ENCODE measurements at places on chromosomes 16 and 17.

DNA sequence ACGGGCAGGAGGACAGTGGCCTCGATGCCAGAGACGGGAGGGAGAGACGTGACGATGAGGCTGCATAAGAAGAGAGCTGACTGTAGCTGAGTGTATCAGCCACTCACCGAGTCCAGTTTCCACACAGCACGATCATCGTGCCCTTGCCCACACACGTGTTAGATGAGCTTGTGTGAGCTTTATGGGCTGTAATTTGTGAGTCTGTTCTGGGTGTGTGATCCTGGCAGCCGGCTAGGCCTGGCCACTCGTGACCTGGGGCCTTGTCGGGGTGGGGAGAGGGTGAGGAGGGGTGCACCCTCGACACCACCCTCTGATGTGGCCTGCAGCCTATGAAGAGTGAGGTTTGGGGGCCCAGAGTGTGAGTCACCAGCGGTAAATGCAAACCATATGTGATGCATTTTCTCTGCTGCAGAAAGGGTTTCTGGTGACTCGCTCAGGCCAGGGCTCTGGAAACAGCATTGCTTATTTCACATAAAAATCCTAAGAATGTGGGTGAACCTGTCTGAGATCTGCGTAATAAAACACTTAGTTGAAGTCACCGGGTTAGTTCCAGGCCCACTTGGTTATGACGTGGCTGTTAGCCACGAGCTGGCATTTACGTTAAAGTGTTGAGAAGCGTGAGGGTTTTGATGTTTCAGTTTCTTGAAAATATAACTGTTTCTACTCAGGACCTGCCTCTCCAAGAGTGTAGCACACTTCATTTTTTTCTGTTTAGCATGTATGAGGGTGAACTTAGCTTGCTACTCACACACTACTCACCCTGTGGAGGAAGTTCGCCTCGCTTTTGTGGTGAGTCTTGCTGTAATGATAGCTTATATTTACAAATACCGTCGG is 4.2 kb downstream of the METRNL start:
- DNase-seq = no peak

DNA sequence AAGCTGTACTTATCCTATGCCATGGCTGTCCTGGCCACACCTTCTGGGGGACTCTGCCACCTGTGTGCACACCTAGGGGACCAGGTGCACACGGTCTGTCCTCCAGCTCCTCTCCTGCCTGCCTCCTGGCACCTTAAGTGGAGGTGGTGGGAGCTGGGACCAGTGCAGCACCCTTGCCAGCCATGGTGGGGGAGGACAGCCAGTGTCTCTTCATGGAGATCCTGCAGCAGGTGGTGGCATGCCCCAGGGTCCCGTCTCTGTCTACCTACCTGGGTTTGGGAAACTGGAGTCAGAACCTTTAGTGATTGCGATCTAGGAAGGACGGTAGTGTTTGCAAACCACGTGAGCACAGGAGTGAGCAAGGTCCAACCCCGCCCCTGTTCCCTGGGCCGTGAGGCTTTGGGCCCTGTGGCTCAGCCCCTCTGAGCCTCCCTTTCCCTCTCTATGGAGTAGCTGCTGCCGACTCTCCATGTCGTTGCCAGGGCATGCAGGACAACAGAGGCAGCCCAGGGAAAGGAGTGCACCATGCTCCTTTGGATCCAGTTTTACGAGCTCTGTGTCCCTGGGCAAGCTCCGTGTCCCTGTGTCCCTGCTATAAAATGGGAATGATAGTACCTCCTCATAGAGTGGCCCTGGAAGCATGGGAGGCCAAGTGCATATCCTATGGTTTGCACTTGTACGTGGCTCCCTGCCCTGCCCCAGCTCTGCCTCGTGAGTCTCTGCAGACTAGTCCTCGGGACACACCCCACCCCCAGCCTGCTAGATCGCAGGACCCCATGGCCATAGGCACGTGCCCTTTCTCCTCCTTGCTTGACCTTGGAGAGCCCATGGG is 7.1 kb downstream of the ADGRG1 start:
- no peak for DNase-seq

DNA sequence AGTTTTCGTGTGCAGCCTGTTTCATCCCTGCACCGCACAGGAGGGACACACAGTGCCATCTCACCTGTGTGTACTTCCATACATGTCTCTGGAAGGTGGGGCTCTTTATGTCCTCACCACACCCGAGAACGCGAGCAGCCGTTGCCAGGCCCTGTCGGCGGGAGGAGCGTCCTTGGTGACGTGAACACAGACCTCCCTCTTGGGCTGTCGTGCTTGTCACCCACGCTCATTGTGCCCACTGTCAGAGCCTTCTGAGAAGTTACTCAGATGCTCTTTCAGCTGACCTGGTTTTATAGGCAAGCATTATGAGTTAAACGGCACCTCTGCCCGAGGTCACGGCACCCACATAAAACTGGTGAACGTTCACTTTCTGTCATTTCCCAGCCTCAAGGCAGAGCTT is 40.2 kb downstream of the ZNF750 start:
- no peak for DNase-seq

DNA sequence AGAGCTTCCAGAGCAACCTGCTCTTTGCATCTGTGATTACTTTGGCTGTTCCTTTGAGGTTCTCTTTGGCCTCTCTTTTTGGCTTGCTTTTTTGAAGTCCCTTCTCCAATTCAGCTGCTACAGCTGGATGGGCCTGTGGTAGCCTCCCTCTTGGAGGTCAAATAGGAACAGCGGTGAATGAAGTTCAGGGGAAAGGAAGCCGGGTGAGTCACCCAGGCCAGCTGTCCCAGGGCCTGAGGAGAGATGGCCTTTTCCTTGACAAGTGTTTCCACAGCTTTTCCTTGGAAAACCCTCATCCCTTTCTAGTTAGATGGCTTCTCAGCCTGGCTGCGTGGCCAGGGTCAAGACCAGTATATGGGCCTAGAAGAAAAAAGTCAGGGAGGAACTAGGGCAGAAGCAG is 103.1 kb downstream of the STX8 start:
- no peak for DNase-seq

GRCh38 chr16:17027488-17028129 is 443.2 kb downstream of the XYLT1 start:
- DNase-seq = no peak

DNA sequence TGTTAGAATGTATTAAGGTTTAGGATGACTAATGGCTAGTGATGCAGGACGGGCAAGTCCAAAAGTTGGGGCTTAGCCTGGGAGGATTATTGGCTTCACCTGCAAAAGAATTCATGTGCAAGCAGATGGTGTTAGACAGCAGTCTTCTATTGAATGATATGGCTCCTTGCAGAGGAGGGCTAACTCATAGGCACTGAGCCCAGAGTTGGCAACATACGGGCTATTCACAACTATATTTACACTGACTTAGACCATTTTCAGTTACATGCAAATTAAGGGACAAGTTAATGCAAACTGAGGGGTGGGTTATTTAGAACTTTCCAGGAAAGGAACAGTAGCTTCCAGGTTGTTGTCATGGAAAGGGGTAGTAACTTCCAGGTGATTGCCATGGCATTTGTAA is 1017.1 kb upstream of the EEF2KMT start:
- DNase-seq = no peak

- DNase-seq = no peak
Measured at GRCh38 chr17:82127704-82128103, 29.7 kb upstream of the FASN start.

GRCh38 chr17:70238646-70239045 is 69.3 kb downstream of the KCNJ2 start:
- no peak for DNase-seq

DNA sequence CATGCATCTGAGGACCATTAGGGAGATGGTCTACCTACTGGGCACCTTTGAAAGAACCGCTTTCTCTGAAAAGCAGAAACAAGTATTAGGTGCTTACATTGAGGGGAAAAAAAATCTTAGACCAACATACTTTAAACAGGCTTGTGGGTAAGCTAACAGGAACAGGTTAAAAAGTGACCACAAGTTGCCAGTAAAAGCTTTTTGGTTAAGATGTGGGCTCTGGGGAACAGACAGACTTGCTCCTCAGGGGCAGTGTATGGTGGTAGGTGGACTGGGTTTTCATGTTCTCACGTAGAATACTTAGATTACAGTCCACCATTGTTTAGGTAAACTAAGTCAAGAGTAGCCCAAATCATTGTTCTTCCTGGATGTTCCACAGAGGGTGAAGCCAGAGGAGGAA is 41.2 kb downstream of the REXO5 start:
- no peak for DNase-seq

DNA sequence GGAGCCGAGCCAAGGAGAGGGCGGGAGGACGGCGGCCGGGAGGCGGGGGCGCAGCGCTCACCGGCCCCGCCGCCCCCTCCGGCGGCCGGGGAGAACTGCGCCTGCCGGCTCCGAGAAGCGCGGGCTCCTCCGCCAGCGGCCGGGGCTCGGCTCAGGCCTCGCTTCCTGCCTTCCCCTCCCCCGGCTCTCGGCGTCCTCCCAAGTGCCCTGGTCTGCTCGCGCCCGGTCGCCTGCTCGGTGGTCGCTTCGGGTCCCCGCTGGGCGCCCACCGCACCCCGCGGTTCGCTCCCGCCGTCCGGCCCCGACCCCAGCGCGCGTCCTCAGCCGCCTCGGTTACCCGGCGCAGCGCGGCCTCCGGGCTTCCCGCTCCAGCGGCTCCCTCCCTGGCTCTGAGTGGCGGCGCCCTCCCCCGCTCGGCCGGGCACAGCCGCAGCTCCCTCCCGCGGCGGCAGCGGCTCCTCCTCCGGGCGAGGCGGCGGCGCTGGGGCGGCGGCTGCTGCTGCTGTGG is 313 bp downstream of the UBTF start:
- DNase-seq = no peak

GRCh38 chr17:3887804-3888203 is 5.0 kb downstream of the CAMKK1 start:
- no peak for DNase-seq

DNA sequence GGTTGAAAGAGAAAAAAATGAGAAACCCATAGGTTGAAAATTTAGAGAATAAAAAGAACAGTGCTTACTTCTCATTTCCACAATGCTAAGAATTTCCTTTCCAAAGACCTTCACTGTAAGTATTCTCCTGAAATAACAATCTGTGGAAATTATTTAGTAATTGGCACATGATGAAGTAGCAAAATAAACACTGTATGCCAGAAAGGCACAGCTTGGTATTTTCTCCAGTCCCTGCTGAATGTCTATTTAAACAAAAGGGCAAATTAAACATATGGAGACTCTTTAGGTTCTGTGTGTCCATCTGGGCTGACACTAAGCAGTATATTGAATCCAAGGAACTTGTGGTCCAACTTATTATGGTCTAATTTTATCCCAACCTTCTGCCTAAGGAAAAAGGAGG is 46.1 kb downstream of the CHCT1 start:
- no peak for DNase-seq

- peak; percentile 73 for DNase-seq
Measured at GRCh38 chr17:1705004-1705403, 5.2 kb downstream of the TLCD2 start.

DNA sequence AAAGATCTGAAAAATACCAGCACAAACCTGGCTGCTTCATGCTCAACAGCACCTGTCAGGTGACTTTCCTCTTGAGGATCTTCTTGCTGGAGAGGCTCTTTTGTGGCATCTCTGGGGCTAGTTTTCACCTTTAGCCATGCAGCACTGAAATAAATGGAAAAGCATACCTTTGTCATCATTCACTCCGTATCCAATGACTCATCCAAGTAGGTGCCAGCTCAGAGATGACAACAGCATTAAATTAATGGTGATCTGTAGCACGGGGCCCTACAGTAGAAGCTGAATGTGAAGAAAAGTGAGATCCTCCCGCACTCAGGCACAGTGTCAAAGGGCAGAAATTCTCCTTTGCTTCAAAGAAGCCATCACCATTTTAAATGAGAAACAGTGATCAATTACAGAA is 32.2 kb downstream of the KIAA0753 start:
- no peak for DNase-seq

GRCh38 chr16:27822996-27823395 is 240.5 kb downstream of the GSG1L start:
- peak; percentile 46 for DNase-seq

- no peak for DNase-seq
Measured at GRCh38 chr17:8103549-8103948, 14.8 kb downstream of the ALOXE3 start.

DNA sequence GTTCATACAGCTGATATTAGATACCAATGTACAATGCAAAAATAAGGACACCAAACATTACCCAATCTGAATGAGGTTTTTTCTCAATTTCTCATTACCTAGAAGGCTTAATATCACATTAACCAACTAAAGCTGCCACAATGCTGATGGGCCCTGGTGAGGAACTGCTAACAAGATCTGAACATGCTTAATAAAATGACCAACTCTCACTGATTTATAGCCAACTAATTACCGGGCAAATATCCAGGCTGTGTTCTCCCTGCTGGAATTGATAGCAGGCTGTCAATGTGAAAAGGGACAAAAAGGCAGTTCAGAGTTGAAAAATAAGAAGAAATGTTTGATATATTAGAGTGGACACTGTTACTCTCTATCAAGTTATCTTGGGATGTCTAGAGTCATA is 124.6 kb downstream of the TOX3 start:
- no peak for DNase-seq

- no peak for DNase-seq
Measured at GRCh38 chr17:46106966-46107644, 86.1 kb downstream of the KANSL1 start.

GRCh38 chr17:79002796-79003593 is 6.6 kb downstream of the CANT1 start:
- no peak for DNase-seq

DNA sequence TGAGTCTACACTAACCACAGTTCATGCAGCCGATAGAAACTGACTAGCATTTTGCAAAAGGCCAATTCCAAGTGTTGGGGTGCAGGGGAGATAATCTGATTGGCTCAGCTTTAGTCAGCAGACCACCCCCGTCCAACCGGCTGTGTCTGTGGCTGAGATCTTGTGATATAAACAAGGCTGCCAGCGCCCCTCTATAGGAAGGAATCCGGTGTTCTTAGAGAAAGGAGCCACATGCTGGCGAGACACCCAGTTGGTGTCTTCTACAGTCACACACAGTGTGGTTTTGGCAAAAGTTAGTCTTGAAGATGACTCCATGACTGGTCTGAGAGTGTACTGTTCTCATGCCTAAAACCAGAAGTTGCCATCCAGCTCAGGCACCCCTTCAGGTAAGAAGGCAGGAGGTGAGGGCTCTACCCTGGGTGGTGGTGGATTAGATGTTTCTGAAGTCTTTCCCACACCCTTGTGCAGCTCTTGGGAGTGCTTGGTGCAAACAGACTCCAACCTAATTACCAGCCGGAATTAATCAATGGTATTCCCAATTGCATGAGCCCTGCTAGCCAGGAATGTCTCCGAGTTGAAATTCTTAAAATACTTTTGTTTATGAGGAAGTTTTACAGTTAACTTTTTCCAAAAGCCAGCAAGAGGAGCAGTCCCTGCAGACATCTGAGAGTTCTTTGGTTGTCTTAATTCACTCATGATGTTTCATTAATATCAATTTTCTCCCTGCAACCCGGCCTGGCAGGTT is 172.3 kb upstream of the IRX6 start:
- no peak for DNase-seq

DNA sequence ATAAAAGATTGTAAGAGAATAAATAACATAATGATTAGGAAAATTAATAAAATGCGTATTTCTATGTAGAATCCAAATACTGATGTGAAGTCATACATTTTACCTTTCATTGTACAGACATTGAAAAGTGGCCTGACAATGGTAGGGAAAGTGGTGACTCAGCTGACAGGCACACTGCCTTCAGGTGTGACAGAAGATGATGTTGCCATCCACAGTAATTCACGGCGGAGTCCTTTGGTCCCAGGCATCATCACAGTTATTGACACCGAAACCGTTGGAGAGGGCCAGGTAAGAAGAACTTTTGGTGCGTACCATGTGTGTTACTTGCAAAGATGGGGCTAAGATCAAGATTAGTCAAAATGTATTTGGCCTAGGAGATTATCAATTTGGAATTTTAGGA is 232.8 kb downstream of the BCAS3 start:
- DNase-seq = no peak
